Activated naive CD8-positive, alpha-beta T cell treated with anti-CD3 and anti-CD28 coated beads, Interleukin-2, amount 50 U/mL, for 16 hours (primary cell): ENCODE measurements at places on chromosomes 4 and X.

DNA sequence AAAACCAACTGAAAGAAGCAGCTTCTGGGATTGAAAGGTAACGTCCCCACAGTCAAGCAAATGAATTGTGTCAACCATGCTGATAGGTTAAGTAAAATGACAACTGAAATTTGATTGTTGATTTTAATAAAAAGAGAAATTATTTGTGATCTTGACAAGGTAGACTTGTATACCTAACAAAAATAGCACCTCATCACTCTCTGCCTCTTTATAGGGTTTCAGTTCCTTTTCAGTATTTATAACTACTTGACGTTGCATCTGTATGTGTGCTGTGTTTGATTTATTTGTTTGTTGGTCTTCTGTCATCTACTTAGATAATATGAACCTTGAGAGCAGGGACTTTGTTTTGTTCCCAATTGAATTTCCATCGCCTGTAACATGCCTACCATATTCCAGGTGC is 7.9 kb upstream of the PPP3CA start:
- DNase-seq = no peak

GRCh38 chr4:145739845-145740244 is 59.9 kb downstream of the C4orf51 start:
- DNase-seq = no peak

DNA sequence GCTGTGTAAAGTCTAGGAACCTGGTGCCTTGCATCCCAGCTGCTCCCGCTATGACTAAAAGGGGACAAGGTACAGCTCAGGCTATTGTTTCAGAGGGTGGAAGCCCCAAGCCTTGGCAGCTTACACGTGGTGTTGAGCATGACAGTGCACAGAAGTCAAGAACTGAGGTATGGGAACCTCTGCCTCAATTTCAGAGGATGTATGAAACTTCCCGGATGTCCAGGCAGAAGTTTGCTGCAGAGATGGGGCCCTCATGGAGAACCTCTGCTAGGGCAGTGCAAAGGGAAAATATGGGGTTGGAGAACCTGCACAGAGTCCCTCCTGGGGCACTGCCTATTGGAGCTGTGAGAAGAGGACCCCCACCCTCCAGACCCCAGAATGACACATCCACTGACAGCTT is 76.6 kb downstream of the DDX60 start:
- no peak for DNase-seq

GRCh38 chr4:128565565-128566186 is 243.8 kb upstream of the JADE1 start:
- DNase-seq = no peak

DNA sequence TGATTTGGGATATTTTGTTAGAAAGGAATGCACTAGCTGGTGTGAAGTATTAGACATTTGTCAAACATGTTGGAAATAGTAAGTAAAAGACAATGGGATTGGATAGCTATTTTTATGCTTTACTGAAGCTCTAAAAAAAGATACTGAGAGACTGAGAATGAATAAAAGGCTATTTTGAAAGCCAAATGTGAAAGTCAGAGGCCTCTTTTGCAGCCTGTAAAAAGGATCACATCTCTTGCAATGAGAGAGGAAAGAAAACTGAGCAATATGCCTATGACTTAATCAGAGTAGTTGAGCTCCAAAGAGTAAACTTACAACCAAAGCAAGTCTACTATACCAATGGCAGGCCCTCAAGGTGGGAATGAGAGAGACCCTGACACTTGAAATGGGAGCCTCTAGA is 212.6 kb upstream of the LCORL start:
- no peak for DNase-seq

- DNase-seq = no peak
These were observed 21.8 kb upstream of the CXCL6 start for GRCh38 chr4:73814679-73815078.

DNA sequence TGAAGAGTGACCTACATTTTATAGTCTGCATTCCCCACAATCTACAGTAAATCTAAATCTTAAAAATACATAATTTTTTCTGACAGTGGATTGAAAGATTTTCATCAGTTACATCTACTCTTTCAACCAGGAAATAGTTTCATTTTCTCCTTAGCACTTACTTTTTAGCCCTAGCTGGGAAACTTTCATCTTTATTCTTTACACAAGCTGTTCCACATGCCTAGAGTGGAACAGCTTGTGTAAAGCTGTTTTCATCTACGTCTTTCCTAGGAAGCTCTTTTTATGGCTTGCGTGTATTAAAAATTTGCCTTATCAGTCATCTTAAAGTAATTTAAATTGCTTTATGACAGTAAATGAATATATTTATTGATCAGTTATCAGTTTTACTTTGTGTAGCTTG is 40.5 kb downstream of the RBPJ start:
- DNase-seq = no peak

DNA sequence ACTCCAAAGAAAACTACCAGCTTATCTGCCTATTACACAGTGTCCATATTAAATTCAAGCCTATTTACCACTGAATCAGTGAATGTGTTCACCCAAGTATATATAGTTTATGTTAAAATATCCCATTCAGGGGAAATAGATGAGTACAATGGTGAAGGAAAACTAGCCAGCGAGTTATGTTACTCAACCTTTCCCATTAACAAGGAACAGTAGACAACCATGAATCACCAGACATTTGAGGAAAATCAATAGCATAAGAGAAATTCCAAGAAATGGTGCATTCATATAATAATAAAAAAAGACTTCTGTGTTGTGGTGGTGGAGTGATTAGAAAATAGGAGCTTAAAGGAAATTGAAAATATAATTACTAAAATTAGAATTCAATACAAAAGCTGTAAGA is 21.3 kb downstream of the IQCM start:
- no peak for DNase-seq

DNA sequence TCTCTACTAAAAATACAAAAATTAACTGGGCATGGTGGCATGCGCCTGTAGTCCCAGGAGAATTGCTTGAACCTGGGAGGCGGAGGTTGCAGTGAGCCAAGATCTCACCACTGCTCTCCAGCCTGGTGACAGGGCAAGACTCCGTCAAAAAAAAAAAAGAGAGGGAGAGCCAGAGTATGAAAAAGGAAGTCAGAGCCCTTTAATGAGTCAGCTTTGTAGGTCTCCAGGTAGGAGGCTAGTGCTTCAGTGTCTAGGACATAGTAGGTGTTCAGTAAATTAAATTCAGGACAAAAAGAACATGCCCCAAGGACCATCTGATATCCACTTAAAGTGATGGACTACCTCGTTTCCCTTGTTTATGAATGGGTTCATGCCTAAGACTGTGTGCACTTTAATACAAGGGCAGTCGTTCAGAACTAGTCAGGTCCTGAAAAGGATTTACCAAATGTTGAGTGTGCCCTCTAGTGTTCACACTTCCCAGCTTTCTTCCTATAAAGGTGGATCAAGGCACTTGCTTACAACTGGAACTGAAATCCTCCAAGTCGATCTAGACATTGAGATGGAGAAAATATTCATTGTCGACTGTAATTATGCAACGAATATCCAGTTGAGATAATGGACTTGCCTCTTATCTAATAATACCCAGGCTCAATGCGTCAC is 29.0 kb downstream of the F9 start:
- no peak for DNase-seq

DNA sequence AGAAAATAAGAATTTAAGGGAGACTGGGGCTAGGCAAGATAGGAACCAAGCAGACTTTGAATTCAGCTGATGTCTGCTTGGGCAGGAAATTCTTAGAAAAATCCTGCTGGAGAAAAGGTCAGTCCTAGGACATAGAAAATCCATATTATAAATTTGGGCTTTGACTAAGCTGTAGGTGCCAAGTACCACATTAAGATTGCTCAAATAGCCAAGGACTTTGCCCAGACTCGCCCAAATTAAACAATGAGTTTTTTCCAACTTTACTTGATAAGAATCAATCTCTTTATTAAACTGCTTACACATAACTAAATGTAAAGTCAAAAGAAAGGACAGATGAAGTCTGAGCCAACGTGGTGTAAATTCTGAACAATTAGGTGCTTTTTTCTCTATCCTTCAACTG is 95.4 kb downstream of the FUNDC1 start:
- DNase-seq = no peak

GRCh38 chrX:78123190-78123589 is 16.3 kb downstream of the TAF9B start:
- no peak for DNase-seq

DNA sequence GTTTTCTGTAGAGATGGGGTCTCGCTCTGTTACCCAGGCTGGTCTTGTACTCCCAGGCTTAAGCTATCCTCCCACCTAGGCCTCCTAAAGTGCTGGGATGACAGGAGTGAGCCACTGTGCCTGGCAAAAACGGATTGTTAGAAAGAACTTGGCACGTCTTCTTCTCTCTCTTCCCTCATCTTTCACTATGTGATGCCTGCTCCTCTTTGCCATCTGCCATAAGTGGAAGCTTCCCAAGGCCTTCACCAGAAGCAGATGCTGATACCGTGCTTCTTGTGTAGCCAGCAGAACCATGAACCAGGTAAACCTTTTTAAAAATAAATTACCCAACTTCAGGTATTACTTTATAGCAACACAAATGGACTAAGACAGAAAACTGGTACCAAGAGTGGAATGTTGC is 36.9 kb upstream of the HUWE1 start:
- no peak for DNase-seq

DNA sequence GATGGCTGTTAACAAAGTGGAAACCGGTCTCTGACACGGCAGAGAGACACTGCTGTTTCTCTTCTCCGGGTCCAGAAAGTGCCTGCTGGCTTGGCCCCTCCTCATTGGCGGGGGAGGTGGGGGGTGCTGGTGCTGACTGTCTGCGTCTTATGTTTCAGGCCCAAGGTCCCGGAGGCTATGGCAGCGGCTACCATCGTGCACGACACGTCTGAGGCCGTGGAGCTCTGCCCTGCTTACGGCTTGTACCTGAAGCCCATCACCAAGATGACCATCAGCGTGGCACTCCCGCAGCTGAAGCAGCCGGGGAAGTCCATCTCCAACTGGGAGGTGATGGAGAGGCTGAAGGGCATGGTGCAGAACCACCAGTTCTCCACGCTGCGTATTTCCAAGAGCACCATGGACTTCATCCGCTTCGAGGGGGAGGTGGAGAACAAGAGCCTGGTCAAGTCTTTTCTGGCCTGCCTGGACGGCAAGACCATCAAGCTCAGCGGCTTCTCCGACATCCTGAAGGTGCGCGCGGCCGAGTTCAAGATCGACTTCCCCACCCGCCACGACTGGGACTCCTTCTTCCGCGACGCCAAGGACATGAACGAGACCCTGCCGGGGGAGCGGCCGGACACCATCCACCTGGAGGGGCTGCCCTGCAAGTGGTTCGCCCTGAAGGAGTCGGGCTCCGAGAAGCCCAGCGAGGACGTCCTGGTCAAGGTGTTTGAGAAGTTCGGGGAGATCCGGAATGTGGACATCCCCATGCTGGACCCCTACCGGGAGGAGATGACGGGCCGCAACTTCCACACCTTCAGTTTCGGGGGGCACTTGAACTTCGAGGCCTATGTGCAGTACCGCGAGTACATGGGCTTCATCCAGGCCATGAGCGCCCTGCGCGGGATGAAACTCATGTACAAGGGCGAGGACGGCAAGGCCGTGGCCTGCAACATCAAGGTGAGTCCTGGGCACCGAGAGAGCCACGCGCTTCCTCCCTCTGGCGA is 2.2 kb downstream of the AKAP17A start:
- DNase-seq = no peak
